T-helper 17 cell (primary cell): ENCODE measurements at places on chromosomes 7 and 10.

- no peak for DNase-seq
Measured at GRCh38 chr7:95619517-95619916, 23.2 kb upstream of the PDK4 start.

DNA sequence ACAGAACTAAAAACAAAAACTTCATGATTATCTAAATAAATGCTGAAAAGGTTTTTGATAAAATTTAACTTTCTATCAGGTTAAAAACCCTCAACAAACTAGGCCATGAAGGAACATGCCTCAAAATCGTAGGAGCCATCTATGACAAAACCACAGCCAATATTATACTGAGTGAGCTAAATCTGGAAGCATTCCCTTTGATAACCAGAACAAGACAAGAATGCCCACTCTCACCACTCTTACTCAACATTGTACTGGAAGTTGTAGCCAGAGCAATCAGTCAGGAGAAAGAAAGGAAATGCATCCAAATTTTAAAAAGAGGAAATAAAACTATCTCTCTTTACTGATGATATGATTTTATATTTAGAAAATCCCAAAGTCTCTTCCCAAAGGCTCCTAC, 228.7 kb downstream of the CHRM2 start:
- DNase-seq = no peak

GRCh38 chr7:113891828-113892227, 27.0 kb downstream of the PPP1R3A start:
- no peak for DNase-seq

DNA sequence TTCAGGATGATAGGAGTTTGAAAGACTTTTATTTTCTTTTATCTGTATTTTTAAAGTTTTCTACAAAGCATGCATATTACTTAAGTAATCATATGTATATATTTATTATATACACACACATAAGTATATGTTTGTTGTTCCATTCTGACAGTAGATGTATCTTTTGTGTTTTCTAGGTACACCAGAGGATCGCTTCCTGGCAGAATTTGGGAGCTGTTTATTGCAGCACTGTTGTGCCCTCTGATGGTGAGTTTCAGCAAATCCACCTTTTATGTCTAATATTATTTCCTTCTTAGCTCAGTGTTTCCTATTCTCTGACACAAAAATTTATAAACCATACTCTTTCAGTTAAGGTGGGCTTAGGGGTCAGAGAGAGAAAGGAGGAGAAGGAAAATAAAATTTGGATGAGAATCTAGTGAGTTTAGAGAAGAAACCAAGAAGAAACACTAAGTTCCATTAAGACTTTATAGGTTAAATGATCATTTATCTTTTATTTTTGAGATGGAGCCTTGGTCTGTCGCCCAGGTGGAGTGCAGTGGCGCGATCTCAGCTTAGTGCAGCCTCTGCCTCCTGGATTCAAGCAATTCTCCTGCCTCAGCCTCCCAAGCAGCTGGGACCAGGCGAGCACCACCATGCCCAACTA, 59.2 kb upstream of the OIT3 start:
- DNase-seq = peak; percentile 13

DNA sequence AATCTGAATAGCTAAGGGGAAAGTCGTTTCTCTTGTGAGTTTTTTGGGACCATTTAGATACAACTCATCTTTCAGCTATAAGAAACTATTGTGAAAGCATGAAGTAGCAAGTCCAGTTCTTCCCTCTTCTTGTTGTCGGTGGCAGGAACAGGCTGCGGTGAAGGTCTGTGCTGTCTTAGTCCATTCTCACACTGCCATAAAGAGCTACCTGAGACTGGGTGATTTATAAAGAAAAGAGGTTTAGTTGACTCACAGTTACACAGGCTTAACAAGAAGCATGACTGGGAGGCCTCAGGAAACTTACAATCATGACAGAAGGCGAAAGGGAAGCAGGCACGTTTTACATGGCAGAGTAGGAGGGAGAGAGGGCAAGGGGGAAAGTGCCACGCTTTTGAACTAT, 261.8 kb downstream of the GATA3 start:
- DNase-seq = no peak

DNA sequence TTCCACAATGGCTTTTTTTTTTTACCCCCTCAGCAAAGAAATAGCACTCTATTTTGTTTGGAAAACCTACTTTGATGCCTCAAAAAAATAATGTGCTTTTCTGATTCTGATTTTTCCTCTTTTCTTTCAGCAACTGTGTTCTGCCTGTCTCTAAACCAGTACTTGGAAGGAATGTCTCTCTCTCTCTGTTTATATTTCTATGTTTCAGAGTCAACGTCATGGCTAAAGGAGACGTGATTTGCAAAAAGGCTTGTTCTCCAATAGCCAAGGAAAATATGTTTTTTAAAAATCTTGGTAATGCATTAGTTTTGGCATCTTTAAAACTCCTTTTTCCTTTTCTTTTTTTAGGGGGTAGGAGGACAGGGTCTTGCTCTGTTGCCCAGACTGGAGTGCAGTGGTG, 56.0 kb upstream of the SDK1 start:
- no peak for DNase-seq

DNA sequence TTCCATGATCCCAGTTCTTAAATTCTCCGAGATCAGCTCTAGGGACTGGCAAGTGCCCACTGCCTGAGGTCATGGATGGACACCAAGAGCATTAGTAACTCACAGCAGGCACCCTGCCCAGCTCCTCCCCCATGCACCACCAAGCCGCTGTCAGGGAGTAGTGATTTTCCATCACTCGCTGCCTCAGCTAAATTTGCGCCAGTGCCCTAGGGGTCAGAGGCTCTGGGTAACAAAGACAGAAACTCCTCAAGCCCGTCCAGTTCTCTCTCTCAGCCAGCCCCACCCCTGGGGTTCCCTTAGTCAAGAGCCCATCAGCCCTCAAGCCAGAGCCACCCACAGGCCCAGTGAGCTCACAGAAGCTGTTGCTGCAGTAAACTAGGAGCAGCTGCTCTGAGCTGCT, 30.0 kb downstream of the PAX2 start:
- DNase-seq = no peak

DNA sequence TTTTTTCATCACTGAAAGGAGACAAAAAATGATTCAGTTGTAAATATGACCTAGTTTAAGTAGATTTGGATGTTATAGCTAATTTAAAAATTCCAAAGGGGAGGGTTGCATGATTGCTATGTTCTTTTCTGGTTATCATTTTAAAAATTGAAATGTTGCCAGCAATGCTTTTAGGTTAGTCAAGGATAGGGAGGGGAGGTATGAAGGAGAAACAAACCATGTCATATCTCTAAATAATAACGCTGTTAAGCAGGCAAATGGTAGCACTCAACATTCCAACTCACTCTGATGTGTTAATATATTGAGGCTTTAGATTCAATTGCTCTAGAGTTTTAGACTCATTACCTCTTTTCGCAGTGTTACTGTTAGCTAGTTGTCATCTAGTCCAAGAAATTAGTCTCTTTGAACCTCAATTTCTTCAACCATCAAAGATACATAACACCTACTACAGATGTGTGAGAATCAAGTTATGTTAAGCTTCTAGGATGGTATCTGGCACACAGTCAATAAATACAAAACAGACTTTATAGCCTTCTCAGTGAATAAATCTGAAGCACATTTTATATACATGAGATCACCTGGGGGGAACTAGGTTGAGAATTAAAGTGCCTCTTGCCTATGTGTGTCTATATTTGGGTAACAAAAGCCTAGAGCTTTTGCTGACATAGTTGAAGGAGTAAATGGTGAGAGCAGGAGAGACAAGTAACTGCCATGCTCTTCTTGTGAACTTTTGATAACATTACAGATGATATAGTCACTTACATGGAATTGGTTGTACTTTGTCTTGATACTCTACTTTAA, 124.9 kb downstream of the CSTF2T start:
- DNase-seq = no peak

DNA sequence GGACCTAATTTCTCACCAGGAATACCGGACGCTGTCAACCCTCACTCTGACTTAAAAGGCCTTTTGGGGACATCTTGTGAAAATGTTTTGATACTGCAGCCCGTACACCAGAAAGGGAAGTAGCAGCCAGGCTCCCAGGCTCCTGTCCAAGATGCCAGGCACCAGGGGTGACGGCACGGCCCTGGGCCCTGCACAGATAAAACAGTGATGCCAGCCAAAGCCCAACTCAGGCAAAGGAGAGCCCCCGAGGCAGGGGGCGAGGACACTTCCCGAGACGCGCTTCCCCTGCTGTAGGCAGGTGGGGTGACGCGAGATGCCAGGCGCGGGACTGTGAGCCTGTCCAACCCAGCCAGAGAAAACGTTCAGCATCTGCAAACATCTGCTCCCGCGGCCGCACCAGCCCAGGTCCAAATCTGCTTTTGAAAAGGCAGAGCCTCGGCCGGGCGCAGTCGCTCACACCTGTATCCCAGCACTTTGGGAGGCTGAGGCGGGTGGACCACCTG, 15.7 kb downstream of the ZFAND2A start:
- DNase-seq = no peak

DNA sequence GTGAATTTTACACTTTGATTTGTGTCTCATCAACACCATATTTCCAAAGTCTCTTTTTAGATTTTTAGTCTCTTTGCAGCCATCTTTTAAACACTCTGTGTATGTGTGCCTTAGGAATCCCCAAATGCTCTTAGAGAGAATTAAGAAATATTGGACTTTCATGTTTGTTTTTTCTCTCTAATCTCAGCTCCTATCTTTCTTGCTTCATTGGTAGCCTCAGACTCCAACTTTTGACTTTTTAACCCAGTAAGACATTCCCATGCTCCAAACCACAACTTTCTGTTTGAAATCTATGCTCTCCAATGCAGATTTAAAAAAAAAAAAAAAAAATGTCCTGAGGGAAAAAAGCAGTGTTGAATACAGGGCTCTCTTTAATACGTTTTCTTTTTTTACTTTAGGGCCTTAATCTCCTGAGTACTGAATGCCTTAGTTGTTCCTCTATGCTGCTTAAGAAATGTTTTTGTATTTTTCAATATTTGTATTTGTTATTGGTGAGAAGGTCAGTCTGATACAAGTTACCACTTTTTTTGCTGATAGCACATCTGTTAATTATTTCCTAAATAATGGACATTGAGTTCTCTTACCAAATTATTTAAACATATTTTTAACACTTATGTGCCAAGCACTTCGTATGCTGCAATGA, 489.9 kb downstream of the NXPH1 start:
- DNase-seq = no peak

DNA sequence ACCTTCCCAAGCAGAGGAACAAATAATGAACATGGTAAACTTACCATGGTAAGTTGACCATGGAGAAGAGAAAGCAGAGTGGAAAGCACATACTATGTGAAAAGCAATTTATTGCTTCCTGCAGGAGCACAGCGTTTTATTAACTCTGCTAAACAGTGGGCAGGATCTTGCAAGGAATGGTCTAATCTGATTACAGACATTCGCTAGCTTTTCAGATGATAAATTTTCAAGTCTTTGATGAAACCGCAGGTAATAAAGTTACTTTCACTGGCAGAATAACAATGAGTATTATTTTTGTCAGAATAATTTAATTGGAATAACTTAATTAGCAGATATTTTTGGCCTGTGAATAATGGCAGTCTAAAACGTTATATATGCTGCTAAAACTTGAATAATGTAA, 89.6 kb upstream of the HGF start:
- DNase-seq = no peak

DNA sequence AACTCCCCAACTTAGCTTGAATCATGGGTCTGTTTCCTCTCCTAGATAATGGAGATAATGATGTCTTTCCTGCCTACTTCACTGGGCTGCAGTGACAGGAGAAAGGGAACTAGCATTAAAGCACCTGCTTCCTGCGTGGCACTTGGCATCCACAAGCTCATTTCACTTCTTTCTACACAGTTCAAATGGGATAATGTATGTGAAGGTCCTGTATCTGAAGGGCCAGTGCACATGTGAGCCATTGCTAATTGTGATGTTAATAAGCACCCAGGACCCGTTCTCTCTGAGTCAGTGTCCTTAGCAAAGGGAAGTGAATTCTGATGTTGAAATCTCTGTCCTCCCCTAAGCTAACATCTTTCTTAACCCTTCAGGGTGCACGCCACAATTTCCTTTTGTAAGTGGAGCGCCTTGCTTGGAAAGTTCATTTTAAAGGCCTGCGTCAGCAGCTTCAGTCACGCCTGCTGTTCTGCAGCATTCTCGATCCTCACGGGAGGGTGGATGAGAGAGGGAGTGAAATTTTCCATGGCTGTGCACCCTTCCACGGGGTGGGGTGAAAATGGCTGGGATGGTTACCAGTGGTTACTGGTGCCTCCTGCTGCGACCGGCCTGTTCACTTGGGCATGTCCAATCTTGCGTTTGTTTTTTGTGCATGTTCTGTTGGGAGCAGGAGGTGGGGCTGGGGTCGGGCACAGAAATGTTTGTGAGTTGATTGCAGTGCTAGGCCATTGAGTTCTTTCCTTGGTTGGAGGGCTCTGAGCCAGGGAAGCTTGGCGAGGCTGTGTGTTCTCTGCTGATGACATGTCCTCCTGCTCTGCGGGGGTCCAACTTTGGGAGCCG, 59.2 kb downstream of the HK1 start:
- DNase-seq = no peak

GRCh38 chr7:23523486-23524075, 8.2 kb downstream of the TRA2A start:
- no peak for DNase-seq

- DNase-seq = no peak
Measured at GRCh38 chr7:74292757-74293576, 3.8 kb downstream of the CLIP2 start.

- no peak for DNase-seq
Measured at GRCh38 chr10:51956822-51957221, 257.4 kb upstream of the CSTF2T start.

GRCh38 chr10:49598986-49599385, 11.1 kb upstream of the SLC18A3 start:
- no peak for DNase-seq

GRCh38 chr10:132826524-132827422, 40.8 kb upstream of the NKX6-2 start:
- DNase-seq = no peak

- DNase-seq = no peak
Measured at GRCh38 chr10:73432646-73433537, 469 bp downstream of the MSS51 start.

GRCh38 chr10:77290528-77291155, 347.0 kb downstream of the KCNMA1 start:
- DNase-seq = no peak

GRCh38 chr7:2897023-2897422, 52.9 kb upstream of the GNA12 start:
- DNase-seq = no peak

- no peak for DNase-seq
Measured at GRCh38 chr7:66460921-66461361, 167.7 kb upstream of the KCTD7 start.

DNA sequence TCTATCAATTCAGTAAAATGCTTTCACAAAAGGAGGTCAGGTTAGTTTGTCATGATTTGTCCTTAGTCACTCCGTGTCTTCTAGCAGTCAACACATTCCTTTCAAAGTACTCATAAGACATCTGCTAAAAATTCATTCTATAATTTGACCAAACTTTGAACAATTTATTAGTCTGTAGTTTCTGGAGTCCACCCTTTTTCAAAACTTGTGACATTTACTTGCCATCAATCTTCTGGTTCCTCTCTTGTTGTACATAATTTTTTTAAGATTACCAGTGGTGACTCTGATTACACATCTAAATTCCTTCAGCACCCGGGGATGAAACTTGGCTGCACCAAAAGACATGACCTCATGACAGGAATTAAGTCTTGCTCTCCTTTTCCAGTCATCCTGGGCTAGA, 130.1 kb downstream of the NEBL start:
- no peak for DNase-seq

GRCh38 chr10:35379226-35380137, 43.2 kb downstream of the CCNY start:
- no peak for DNase-seq

- DNase-seq = no peak
Measured at GRCh38 chr7:86785641-86786040, 141.9 kb downstream of the GRM3 start.
